IMR-90 (cell line): ENCODE measurements at places on chromosomes 2 and 18. TPM values are rescaled to one million over a fixed set of nuclear protein-coding genes. Genes with fewer than 3 reads are reported as not detected.
A peak's percentile ranks its signal among the peaks of the same experiment; 100 is the strongest.

DNA sequence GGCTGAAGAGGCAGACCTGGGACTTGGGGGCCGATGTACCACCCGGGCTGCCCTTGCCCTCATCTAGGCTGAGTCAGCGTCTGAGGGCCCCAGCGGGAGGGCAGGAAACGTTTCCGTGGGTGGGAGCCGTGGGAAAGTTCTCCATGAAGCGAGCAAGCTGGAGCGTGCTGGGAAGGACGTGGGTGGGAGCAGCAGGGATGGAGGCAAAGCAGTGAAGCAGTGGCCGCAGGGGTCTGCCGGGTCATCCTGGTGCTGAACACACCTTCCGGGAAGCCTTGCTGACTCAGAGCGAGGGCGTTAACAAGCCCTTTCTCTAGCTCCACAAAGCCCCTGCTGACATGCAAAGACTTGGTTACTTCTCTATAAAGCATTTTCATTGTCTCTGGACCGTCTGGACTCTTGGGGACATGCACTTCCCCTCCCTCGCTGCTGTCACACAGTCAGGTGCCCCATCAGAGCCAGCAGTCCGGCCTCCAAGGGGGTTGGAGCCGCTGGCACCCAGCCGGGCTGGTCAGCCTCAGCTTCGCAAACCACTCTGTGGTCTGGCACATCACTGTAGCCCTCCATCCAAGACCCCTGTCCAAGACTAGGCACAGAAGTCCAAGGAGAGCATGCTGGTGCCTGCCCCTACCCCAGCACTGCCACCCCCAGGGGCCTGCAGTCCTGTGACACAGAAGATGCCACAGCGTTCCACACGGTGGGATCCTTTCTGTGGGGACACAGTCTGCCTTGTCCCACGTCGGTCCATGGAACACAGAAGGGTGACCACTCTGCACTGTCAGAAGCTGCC lies 115.1 kb upstream of the GPC1 start:
- H3K36me3 ChIP-seq = no peaks in the 10 kb centered on the region
- DNase-seq = peak; percentile 97
- no peak overlapping the region for H3K4me3 ChIP-seq
- peaks cover 11% of the 10 kb centered on the region for H3K4me1 ChIP-seq

- peak; percentile 33 for DNase-seq
- peak overlapping the region; percentile 27; the same call in 1 of the 2 replicates for H3K27ac ChIP-seq
- no peaks in the 10 kb centered on the region for H3K27me3 ChIP-seq
- peaks cover 12% of the 10 kb centered on the region; the same call in 1 of the 2 replicates for H3K36me3 ChIP-seq
- peaks cover 26% of the 10 kb centered on the region for H3K4me1 ChIP-seq
Measured at GRCh38 chr2:46163804-46164528, 133.2 kb upstream of the EPAS1 start.

The EML4 gene
- 73.7 and 85.8 TPM in 2 replicates for total RNA-seq

The GTF2A1L gene
- total RNA-seq = not detected in 2 replicates

The CHRND gene
- total RNA-seq = not detected in 2 replicates

DNA sequence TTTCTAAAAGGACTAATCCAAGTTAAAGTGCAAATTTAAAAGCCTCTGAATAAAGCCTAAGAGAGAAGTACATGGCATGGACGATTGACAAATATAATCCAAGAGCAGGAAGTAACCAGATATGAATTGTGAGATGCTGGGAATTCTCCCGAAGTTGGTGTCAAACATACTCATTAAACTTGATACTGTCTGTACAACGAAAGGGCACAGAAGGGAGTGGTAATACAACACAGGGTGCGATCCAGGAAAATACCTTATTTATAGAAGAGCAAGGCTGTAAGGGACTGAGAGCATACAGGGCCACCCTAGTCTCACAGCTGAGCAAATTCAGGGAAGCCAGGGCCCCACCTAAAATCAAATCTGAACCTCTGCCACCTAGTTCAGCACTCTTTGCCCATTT lies 41.6 kb downstream of the SEMA4F start:
- H3K27me3 ChIP-seq = peaks cover under 1% of the 10 kb centered on the region; the same call in 1 of the 2 replicates
- peaks cover 19% of the 10 kb centered on the region for H3K4me1 ChIP-seq
- no peaks in the 10 kb centered on the region for H3K36me3 ChIP-seq
- no peak overlapping the region for H3K4me3 ChIP-seq
